ENCODE measurements at places on chromosomes 5 and 9.

GRCh38 chr5:61286446-61287132 lies 45.5 kb upstream of the ZSWIM6 start:
- no peak for DNase-seq

- no peak for DNase-seq
These were observed 177.0 kb upstream of the PPP1R26 start for GRCh38 chr9:135302329-135303279.

DNA sequence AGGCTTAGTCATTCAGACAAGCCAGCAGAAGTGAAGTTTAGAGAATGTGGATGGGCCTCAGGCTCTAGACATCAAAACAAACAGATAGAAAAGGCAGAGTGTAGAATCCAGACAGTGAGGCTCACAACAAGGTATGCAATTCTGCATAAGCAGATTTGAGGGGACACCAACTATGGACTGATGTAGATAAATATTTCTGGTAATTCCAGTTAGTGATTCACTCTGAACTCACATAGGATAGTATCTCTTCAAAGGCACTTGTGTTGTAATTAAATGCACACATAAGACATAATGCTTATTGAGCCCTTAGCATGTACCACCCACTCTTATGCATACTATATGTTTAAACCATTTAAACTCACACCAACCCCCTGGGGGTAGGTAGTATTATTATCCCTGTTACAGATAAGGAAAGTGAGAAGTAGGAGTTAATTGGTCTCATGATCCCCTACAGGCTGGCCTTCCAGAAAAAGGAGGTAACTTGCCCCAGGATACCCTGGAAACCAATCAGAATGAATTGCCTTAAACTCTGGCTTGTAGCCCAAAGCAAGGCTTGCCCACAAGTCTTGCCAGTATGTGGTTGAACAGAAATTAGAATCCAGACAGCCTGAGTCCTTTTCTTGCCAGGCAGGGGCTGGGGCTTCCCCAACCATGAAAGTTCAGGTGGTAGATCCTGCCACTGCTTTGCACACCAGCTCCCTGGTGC lies 39.5 kb upstream of the HSPB3 start:
- no peak for DNase-seq

DNA sequence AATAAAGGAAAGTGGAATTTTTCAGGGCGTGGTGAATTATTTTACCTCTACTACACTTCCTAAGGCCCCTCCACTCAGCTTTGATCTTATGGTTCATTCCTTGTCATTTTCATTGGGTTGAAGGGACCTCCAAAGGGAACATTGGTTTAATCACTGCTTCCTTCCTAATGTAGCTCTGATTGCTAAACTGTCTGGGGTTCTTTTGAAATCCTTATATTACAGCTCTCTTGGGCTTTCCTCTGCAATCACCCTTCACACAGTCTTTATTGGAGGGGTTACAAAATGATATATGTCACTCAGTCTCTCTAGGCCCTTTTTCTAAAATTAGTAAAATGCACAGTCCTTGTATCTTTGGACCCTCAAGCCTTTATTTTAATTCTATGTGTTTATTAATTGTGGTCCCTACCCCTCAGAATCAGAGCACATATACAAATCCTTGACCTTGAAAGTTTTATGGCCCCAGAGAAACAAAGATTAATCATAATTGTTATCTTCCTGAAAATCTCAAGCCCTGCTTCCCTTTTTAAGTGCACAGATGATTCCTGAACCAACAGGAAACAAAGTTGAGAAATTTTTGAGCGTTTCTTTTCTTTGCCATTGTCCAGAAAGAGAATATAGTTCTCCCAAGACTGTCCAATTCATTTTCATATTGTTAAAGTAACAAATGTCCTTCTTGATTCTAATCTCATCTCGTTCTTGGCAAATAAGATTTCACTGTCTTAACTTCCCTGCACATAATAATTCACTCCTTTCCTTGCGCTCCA lies 330.0 kb downstream of the ARRDC3 start:
- DNase-seq = no peak

DNA sequence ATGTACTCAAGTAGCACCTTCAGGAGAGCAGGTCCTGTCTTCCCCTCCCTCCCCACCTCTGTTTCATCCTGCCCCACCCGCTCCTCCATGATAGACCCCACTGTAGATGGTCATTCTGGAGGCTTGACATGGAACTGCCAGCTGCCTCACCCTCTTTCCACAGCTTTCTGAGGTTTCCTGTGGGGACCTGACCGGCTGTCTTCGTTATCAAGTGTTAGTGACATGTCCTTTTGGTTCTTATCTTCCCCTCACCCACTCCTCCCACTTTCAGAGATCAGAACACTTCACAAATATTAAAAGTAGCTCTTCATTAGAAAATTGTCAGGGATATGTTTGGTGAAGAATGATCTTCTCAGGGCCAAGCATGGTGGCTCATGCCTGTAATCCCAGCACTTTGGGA lies 52.7 kb downstream of the MEGF10 start:
- no peak for DNase-seq

DNA sequence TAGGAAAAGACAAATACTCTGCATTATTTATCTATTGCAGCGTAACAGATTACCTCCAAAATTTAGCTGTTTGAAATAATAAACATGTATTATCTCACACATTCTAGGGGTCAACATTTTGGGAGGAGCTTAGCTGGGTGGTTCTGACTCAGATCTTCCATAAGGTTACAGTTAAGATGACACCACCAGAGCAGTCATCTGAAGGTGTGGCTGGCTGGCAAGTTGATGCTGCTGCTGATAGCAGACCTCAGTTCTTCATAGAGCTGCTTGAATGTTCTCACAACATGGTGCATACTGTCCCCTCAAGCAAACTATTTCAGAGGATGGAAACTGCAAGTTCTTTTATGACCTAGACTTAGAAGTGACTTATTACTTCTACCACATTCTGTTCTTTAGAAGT lies 146.3 kb upstream of the FSTL4 start:
- DNase-seq = no peak

DNA sequence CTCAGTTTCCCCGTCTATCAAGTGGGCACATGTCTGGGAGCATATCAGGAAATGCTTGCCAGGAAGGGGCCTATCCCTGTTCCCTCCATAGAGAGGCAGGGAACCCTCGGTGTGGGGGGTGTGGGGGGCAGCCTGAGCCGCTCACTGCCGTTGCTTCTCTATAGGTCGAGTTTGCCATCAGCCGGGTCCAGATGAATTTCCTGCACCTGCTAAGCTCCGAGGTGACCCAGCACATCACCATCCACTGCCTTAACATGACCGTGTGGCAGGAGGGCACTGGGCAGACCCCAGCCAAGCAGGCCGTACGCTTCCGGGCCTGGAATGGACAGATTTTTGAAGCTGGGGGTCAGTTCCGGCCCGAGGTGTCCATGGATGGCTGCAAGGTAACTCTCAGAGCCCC lies 13.8 kb upstream of the ORM1 start:
- DNase-seq = no peak

DNA sequence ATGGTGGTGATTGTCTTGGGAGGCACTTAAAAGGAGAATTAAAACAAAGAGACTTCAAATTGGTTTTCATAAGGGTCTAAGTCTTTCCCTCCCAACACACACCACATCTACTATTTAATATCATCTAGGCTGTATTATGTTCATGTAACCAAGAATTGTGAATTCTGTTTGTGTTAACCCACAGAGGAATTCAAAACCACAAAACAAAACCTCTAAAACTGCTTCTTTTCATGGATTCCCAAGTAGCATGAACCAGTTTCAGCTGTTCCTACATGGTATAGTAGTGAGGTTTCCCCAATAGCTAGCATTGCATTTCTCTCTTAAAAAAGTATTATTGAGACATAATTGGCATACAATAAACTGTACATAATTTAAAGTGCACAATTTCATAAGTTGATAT lies 283.8 kb downstream of the CD180 start:
- DNase-seq = no peak

DNA sequence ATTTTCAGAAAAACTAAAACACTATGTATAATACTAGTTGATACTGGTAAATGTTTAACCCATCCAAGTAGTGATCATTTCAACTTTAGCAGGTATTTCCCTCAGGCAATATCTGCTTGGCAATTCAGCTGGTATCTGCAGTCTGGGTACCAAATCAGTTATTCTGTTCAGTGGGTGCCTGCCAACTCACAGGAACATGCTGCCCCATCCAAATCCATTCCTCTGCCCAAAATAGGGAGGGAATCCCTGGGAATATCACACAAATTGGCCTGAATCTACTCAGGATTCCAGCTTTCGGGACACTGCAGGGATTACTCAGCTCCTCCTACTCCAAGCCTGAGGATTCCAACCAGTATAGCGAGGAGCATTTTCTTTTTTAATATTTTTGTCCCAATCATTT lies 61.7 kb upstream of the PDE4D start:
- DNase-seq = no peak

- DNase-seq = no peak
These were observed 197.7 kb downstream of the C9orf50 start for GRCh38 chr9:129423216-129423615.

DNA sequence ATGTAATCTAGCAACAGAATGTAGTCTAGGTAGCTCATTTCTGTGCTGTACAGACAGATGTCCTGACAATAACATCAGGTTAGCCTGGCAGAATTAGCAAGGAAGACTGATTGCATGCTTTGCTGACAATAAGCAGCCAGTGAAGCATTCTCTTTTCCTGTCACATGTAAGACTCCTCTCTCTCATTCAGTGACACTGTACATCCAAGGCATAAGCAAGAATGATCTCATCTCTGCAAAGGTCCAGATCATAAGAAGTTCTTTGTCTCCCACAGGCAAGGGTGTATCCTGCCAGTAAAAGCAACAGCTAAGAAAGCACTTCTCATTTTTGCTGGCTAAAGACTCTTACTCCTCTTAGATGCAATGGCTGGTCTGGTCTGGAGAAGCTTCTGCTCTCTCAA lies 861.8 kb downstream of the TAF11L14 start:
- DNase-seq = no peak

DNA sequence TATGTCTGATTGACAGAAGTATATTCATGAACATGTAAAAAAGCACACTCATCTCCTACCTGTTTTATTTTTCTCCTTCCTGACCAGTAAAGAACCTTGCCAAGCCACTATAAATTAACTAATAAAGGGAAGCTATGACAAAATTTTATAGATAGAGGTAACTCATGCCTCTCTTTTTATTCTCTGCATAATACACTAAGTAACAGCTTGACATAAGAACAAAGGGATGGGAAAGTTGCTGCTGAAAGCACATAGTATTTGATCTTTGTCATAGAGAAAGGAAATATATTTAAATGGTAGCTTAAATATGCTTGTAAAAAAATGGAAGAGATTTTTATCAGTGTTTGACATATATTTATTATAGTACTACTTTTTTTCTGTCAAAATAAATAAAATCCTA lies 1065.7 kb upstream of the CDH9 start:
- no peak for DNase-seq

DNA sequence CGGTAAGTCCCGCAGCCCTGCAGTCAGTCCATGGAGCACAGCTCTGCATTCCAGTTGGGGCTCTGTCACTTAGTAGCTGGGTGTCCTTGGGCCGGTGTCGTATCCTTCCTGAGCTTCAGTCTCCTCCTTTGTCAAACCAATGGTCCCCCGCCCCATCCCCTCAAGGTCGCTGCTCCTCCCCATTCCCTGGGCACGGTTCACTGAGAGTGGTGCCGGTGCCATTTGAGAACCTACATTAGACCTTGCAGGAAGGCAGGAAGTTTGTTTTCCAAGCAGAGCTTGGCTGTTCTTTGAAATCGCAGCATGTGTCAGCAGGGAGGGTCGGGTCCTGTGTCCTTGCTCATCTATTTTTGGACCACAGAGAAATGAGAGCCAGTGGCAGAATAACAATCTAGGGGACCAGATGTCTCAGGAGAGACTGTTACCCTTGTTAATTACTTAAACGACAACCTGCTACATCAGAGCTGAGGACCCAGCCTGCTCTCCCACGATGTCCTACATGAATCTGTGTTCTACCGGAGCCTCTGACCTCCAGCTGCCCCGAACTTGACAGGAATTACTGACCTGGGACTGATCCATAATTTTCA lies 21.7 kb upstream of the BARHL1 start:
- no peak for DNase-seq

GRCh38 chr5:60943624-60944023 lies 1.2 kb downstream of the ERCC8 start:
- DNase-seq = no peak
